Stimulated activated CD8-positive, alpha-beta memory T cell treated with anti-CD3 and anti-CD28 coated beads, Interleukin-4, amount 100 ng/mL, for 48 hours (primary cell): ENCODE measurements at places on chromosomes 7 and 10.

DNA sequence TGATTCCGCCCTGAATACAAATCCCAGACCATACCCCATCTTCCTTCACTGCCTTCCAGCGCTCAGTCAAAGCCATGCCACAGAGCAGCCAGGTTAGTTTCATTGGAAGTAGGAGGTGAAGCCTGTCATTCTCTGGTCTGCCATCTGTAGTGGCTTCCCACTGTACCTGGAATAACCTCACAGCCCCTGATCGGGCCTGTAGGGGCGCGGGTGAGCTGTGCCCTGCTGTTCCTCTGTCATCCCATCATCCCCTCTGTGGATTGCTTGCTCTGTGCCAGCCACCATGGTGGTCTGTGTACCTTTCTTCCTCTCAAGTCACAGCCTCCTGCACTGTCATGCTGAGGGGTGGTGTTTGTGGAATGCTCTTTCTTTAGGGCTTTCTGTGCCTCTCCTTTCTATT is 155.1 kb downstream of the ZNF22 start:
- DNase-seq: no peak

GRCh38 chr7:31420948-31421347 is 80.4 kb upstream of the NEUROD6 start:
- no peak for DNase-seq

GRCh38 chr10:84175436-84175835 is 1.8 kb downstream of the GPR15LG start:
- DNase-seq: no peak

DNA sequence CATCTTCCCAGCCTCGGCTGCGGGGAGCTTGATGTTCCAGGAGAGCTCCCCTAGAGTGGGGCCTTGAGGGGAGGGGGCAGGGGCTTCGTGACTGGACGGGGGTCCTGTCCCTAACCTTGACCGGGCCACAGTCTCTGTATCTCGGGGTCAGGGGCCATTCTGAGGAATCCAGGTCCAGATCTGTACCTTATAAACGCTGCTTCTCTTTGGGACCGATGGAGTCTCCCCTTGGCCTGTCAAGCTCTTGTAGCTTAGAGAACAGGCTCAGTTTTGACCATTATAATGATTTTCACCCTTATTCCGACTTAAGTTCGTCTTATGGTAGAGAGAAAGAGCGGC is 831 bp downstream of the ZKSCAN5 start:
- DNase-seq: no peak

DNA sequence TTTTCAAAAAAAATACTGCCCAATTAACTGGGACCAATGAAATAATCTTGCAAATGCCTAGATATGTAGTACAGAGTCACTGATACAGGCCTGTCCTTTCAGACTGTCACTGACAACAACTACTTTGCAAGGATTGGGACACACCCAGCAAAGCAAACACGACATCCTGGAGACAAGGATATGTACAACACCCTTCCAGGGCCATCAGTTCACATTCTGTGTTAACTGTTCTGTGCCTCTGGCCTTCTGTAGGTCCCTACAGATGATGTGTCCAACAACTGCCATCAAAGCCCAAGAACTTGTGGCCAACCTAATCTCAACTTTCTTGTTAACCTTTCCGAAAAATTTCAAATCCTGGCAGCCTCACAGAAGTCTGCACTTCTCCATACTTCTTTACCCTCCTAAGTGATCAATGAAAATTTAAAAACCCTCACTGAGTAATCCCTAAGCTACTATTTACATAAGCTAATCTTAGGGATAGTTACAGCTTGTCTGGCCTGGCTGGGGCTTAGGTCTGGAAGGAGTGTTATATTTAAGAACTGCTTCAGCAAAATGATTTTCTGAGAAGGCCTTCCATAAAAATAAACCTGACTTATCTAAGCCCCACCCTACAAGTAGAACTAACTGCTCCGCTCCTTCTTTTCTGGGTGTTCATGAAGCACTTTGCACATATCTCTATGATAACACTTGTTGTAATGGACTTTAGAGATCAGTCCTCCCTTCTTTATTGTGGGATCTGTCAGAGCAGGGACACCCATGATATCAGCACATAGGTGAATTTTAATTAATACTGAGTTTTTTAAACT is 21.0 kb downstream of the COBL start:
- no peak for DNase-seq

- DNase-seq: no peak
Measured at GRCh38 chr10:43049081-43049551, 27.8 kb upstream of the RET start.

DNA sequence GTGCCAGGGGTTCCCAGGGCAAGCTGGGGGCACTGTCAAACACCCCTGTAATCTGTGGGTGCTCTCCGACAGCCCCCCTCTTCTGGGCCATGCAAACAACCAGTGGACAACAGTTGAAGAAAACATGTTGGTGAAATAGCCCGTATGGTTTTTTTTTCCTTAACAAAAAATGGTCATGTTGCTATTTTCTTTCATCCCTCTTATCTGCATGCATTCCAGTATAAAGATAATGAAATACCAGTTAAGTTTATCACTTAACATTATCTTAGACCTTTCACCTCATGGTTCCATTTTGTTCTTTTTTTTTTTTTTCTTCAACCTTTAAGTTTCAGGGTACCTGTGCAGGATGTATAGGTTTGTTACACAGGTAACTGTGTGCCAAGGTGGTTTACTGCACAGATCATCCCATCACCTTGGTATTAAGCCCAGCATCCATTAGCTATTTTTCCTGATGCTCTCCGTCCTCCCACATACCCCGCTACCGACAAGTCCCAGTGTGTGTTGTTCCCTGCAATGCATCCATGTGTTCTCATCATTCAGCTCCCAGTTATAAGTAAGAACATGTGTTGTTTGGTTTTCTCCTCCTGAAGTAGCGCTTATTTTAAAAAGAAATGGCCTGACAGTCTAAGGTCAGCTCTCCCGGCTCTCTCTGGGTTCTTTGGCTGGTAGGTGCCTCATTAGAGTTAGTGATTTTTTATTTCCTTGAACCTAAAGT is 110.1 kb downstream of the NRP1 start:
- DNase-seq: no peak

DNA sequence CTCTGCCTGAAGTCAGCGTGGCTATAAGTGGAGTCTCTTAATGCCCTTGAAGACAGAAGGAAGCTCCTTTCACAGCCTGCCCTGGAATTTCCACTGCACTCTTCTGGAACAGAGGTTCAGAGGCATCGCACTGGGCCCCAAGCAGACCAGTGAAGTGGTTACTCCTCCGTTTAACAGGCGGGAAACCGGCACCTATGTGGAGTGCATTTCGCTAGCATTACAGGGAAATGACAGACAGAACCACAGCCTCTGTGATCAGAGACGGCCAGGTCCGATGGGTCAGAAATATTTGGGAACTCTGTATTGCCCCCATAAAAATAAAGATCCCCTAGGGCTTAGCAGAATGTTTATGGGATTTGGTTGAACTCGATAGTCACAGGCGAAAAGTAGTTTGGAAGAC is 406.9 kb upstream of the PRKCQ start:
- no peak for DNase-seq

DNA sequence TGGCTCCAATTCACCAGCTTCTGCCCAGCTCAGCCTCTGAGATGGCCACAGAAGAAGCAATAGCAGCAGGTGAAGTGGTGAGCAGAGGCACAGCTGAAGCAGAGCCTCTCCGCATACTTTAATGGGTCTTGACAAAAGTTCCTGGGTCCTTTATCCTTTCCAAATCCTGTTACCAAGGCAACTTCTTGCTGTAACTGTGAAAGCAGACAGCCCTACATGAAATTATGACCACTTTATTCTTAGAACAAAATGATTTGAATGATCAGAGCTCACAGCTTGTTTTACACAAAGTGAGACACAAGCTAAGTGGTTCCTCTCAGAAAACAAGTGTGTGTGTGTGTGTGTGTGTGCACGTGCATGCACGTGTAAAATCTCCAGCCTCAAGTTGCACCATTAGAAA is 245.6 kb downstream of the HTR7 start:
- no peak for DNase-seq

GRCh38 chr10:115771755-115772154 is 501.3 kb downstream of the GFRA1 start:
- DNase-seq: no peak

- DNase-seq: no peak
Measured at GRCh38 chr10:62958980-62959379, 142.8 kb upstream of the EGR2 start.

DNA sequence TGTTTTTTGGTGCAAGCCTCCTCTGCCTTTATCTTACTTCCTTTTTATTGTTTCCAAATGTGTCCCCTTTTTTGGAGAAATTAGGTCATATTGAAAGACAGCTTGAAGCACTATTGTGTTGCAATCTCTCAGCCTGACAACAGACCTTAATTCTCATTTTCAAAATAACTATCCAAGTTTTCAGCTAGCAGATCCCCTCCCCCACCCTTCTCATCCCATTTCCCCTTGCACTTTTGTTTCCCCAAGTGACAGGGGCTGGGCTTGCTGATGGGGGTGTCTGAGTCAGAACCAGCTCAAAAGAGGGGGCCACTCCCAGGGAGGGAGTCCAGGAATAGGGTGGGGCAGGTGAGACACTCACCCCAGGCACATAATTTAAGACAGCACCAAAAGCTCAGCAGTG is 75.3 kb downstream of the MKI67 start:
- DNase-seq: no peak

GRCh38 chr7:139654276-139655181 is 123.3 kb downstream of the HIPK2 start:
- DNase-seq: no peak

- DNase-seq: no peak
Measured at GRCh38 chr7:16264036-16264819, 157.1 kb downstream of the CRPPA start.

- DNase-seq: no peak
Measured at GRCh38 chr7:91435381-91436059, 171.3 kb downstream of the FZD1 start.

DNA sequence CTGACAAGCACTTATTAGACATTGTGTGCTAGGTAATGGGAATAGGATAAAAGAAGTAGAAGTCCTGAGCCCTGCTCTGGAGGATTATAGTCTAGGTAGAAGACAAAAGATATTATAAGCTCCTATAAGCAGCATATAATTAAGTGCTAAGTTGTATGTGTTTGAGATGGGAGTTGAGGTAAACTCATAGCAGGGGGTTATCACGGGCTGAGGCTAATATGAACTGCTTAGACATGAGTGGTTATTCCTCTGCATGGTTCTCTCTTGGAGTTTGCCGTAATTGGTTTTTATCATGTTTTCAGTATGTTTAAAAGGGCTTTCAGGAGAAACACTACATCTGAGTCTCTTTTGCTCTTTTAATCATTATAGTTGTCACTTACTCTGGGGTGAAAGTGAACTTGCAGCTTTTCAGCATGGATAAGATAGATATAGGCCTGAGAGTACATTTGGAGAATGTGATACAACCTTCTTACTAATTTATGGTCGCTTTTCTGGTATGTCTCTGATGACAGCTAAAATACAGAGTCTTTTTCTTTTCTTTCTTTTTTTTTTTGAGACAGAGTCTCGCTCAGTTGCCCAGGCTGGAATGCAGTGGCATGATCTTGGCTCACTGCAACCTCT is 39.0 kb downstream of the SMNDC1 start:
- no peak for DNase-seq

GRCh38 chr10:61822781-61823230 is 78.7 kb upstream of the ARID5B start:
- no peak for DNase-seq

DNA sequence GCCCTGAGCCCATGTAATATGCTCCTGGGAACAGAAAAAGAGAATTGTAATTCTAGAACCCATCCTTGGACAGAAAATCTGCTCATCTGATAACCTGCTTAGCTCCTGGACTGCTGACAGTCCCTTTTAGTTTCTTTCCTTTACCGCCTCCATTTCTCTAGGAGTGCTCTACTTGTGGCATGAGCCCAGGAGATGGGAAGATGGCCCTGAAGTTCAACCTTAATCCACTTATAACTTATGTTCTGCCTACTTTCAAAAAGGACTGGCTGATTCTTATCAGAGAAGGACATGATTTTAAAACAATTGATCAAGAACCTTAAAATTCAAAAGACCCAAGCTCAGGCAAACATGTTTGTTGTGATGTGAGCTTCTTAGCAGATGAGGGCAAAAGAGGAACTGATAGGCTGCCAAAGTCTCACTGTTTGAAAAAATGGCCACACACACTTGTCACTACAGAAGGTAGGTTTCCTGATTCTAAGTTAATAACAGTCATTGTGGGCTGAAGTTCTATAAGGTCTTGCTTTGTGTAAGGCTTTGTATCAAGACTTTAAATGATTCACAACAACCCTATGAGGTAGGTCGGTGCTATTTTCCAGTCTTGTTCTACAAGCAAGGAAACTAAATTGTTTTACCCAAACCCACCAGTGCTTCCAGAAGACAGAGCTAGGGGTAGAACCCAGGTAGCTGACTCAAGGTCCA is 94.3 kb upstream of the AFAP1L2 start:
- DNase-seq: no peak

- no peak for DNase-seq
Measured at GRCh38 chr10:122115874-122116273, 126.9 kb downstream of the TACC2 start.

DNA sequence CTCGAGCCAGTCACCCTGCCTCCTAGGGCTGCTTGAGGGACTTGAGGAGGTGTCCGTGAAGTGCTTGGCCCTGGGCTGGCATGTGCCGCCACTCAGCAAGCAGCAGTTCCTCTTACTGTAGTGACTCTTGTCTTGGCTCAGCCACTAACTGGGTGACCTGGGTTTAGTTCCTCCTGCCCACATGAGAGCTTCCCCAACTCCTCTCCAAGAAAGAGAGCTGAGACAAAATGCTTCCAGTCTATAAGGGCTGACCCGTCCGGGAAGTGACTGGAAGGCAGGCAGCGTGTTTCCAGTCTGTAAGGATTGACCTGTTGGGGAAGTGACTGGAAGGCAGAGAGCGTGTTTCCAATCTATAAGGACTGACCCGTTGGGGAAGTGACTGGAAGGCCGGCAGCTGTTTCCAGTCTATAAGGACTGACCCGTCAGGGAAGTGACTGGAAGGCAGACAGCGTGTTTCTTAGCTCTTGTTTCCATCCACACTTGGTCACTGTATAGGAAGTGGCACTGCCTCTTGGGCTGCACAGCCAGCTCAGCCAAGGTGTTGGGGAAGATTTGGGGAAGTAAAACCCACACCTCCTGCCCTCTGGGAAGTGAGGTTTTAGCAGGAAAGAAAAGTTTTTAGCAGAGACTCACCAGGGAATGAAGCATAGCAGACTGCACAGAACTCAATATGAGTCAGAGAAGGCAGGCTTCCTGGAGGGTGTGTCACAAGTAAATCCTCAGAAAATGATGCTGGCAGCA is 53.3 kb upstream of the PPIF start:
- no peak for DNase-seq

DNA sequence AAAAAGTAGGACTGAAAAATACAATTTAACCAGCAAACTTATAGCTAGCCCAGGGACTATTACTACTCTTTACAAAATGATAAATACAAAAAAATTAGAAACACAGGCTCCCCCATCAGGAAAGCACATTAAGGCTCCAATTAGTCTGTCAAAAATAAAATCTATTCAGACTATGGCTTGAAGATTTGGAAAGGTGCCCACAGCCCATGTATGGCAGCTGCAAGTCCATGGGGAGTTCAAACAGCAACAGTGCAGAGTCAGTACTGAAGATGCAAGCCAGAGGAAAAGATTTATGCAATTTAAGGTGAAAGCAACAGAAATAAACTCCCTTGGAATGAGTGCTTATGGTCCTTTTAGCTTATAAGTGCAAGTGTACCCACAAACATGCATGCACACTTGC is 29.7 kb downstream of the IMMP2L start:
- no peak for DNase-seq

- no peak for DNase-seq
Measured at GRCh38 chr7:50834679-50835078, 52.0 kb upstream of the GRB10 start.

GRCh38 chr7:135938563-135938962 is 38.6 kb downstream of the MTPN start:
- no peak for DNase-seq

GRCh38 chr7:465710-466400 is 53.8 kb downstream of the PDGFA start:
- no peak for DNase-seq

- no peak for DNase-seq
Measured at GRCh38 chr10:78856421-78856820, 212.3 kb upstream of the ZMIZ1 start.
